Stimulated activated CD4-positive, alpha-beta T cell treated with anti-CD3 and anti-CD28 coated beads, Interleukin-4, amount 100 ng/mL, for 4 hours (primary cell): ENCODE measurements at places on chromosomes 16 and 17.

DNA sequence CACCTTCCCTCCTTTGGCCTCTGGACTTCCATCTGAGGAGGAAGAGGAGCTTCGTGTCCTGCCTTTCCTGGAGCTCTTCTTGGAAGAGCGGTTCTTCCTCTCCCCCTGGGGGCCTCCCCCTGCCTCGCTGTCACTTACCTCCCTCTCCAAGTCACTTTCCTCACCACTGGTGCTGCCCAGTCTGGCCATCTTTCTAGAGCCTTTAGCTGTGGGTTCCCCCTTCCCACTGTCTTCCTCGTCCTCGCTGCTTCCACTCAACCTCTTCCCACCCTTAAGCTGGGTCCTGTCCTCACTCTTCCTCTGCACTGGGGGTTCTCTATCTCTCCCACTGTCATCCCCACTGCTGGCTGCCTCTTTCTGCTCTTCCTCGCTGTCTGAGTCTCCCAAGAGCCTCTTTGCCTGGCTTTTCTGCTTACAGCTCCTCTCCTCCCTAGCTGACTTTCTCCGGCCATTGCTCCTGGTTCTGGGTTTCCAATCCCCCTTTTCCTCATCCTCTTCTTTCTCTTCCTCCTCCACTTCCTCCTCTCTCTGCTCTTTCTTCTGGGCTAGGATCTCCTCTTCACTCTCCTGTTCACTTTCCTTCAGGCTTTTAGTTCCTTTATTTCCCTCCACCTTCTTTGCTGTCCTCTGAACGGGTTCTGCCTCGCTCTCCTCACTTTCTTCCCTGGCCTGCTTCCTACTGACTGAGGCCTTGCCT, 1.4 kb downstream of the HIRIP3 start:
- DNase-seq: no peak

DNA sequence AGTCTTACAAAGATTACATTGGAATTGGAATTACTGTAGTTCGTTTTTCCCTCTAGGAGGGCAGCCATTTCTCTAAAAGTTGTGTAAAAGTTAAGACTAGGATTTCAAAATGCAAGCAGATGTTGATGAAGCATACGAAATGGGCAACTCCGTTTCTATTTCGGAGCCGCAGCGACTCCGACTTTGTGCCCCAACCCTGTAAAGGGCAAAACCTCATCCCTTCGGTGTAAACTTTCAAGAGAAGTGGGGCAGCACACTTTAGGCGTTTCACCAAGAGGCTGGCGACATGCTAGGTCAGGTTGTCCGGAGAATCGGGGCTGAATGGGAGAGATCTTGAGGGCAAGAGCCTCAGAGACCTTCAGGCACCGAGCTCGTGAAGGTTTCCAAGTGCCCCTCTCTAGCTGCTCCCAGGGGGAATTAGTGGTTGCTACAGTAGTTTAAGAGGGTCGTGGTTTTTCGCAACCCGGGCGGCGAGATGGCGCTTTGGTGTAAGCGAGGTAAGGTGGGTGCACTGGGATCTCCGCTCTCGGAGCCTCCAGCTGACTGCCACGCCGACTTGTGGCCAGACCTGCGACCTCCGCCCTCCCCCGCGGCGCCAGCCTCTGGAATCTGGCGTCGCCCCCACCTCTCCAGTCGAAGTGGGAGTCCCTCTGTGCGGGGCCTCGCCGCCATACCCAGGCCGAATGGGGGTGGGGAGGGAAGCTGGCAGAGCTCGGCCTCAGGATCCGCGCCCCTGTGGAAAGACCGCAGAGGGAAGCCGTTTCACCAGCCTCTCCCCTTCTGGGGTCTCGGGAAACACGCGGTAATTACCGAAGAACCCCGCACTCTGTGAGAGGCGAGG, 1.0 kb upstream of the HEXIM2 start:
- DNase-seq: peak; percentile 58

DNA sequence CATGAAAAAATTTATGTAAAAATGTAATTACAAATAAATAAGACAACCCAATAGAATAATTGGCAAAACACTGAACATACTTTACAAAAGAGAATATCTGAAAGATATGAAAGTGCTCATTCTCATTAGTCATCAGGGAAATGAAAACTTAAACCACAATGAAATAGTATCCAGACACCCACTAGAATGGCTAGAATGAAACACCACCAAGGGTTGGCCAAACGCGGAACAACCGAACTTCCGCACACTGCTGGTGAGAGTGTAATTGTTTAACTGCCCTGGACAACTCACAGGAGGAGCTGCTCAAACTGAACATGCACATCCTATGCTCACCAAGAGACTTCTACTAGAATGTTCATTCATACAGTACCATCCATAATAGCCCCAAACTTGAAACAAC, 5.8 kb upstream of the ZDHHC7 start:
- no peak for DNase-seq

DNA sequence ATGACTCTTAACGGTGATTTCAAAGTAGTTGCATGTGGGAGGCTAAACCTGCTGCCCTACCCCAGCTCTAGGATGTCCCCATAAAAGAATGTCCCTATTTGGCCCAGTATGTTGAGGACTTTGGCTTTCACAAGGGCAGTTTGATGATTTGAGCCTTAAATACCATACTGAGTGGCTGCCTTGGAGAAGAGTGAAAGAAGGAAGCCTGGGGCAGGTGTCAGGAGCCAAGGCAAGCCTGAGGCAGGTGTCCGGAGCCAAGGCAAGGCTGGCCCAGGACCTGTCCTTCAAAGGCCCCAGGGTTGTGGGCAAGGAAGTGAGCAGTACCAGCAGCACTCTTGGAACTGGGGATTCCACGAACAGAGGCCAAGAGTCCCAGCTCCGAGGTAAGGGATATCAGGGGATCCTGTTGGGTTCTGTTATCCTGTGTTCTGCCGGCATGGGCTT, 18.6 kb downstream of the ST6GALNAC2 start:
- DNase-seq: no peak

DNA sequence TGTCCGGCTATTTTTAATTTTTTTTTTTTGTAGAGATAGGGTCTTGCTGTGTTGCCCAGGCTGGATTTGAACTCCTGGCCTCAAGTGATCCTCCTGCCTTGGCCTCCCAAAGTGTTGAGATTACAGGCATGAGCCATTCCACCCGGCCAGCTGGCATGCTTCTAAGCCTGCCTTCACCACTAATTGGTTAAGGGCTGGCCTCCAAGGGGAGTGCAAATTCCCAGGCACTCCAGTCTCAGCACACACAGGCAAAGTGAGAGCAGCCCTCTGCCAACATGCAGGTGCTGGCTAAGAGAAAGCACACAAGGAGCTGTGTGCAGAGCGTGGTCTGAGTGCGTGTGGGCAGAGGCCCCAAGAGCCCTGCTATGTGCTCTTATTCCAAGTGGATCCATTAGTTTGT, 149.8 kb upstream of the HS3ST2 start:
- no peak for DNase-seq

DNA sequence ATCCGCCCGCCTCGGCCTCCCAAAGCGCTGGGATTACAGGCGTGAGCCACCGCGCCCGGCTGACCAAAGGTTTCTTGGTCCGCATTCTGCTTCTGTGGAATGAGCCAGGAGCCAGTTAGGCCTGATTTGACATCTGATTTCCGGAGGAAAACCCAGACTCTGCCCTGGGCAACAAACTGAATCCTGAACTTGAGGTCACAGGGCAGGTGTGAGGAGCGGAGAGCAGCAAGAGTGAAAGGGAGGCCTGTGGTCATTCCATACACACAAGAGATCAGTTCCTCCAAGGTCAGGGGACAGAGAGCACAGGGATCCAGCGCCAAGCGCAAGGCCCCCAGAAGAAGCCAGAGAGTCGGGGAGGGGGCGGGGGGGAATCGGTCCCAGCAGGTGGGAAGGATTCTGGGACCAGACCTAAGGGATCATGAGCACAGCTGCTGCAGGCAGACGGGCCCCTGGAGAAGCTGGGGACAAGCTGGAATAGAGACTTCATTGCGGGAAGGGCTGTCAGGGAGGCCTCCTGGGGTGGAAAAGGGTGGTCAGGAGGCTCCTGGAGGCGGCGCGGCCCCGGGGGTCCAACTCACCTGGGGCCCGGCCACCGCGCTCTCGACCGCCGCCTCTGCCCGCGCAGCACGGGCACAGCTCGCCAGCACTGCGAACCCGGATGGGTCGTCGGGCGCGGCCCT, 436 bp downstream of the SHPK start:
- DNase-seq: no peak
